ENCODE measurements at places on chromosomes 5 and 9.
A peak's percentile ranks its signal among the peaks of the same experiment; 100 is the strongest.

GRCh38 chr5:181191526-181192336, 13.3 kb downstream of the TRIM7 start:
- DNase-seq, result peak; percentile 91

DNA sequence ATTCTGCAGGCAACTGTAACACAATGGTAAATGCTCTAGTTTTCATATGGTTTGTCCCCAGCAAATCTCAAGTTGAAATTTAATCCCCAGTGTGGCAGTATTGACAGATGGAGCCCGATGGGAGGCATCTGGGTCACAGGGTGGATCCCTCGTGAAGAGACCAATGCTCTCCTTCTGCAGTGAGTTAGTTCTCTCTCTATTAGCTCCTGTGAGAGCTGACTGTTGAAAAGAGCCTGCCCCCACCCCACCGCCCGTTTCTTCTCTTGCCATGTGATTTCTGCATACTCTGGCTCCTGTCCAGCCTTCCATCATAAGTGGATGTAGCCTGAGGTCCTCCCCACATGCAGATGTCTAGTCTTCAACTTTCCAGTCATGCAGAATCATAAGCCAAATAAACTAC, 27.0 kb downstream of the IARS1 start:
- DNase-seq, result no peak

DNA sequence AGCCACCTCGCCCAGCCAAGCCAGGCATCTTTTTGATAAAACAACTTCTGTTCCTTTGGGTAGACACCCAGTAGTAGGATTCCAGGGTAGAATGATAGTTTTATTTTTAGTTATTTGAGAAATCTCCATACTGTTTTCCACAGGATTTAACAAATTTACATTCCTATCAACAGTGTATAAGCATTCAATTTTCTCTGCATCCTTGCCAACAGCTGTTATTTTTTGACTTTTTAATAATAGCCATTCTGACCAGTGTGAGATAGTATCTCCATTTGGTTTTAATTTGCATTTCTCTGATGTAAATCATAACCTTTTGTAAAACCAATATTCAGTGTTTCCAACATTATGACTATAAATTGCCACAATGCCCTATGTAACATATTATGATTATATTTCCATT, 28.2 kb upstream of the CCNB1 start:
- no peak for DNase-seq

DNA sequence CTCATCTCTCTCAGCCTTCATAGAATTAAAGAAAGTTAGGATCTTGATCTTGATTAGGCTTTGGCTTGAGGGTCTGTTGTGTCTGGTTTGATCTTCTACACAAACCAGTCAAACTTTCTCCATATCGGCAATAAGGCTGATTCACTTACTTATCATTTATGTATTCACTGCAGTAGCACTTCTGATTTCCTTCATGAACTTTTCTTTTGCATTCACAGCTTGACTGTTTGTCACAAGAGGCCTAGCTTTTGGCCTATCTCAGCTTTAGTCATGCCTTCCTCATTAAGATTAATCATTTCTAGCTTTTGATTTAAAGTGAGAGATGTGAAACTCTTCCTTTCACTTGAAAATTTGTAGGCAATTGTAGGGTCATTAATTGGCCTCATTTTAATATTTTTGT, 62.8 kb downstream of the SH3RF2 start:
- DNase-seq, result no peak

DNA sequence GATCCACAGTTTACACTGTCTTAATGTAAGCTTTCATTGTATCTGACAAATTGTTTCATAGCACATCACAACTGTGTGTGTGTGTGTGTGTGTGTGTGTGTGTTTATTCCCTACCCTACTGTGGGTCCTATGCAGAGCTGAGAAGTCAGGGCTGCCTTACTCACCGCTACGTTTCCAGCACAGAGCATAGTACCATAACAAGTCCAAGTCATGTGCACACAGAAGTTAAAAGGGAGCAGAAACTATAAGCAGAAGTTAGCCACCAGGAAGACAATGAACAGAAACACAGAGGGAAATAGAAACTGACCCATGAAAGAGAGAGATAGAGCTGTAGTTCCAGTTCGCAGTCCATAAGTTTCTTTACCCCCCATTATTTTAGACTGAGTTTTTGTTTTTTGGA, 38.2 kb upstream of the DMXL1 start:
- no peak for DNase-seq

DNA sequence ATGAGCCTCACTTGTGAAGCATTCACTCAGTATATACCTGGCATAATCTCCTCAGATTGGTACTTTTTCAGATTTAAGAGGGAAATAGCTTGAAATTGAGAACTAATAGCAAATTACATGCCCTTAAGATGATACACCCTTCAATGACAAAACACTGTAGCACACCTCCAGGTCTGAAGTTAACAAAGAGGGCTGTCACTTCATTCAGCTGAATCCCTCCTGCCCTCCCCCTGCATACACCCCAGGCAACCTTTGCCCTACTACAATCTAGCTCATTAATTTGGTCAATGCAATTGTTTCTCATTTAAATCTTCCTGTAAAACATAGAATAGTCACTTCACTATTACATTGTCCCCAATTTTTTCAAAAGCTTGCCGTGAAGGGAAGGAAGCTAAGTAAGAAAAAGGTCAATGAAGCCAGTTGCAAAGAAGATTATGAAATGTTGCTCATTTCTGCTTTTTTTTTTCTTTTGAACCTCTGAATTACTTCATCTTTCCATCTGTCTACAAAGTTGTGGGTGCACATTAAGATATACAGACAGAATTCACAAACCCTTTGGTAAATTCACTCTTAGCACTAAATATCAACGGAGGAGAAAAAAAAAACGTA, 294.8 kb upstream of the PTGER4 start:
- no peak for DNase-seq

GRCh38 chr9:93864032-93864431, 91.1 kb downstream of the BARX1 start:
- DNase-seq, result no peak
